Spinal cord (tissue), 10 donors: ENCODE measurements at places on chromosomes 16 and 17. TPM values are rescaled to one million over a fixed set of nuclear protein-coding genes. Genes with fewer than 3 reads are reported as not detected.

The ZNF174 gene
- total RNA-seq = 8.6 TPM

The TNK1 gene
- total RNA-seq = 1.5 TPM

The OR1F1 gene
- total RNA-seq = not detected

The UTS2R gene
- total RNA-seq = 0.11 TPM

GRCh38 chr17:5391678-5392077, 27.8 kb downstream of the NUP88 start:
- no peak overlapping the region for H3K4me3 ChIP-seq
- DNase-seq = no peak
- peaks cover 49% of the 10 kb centered on the region for H3K36me3 ChIP-seq
- no peak overlapping the region for H3K27ac ChIP-seq
- no peaks in the 10 kb centered on the region for H3K4me1 ChIP-seq

- peaks cover 10% of the 10 kb centered on the region for H3K4me1 ChIP-seq
- H3K4me3 ChIP-seq = no peak overlapping the region
- H3K36me3 ChIP-seq = peaks cover 60% of the 10 kb centered on the region
Measured at GRCh38 chr17:76714822-76715495, 4.2 kb upstream of the MXRA7 start.

GRCh38 chr16:11224096-11224893, 31.7 kb downstream of the SOCS1 start:
- H3K36me3 ChIP-seq = no peaks in the 10 kb centered on the region
- no peaks in the 10 kb centered on the region for H3K27me3 ChIP-seq
- no peak overlapping the region for H3K4me3 ChIP-seq
- no peak for DNase-seq

DNA sequence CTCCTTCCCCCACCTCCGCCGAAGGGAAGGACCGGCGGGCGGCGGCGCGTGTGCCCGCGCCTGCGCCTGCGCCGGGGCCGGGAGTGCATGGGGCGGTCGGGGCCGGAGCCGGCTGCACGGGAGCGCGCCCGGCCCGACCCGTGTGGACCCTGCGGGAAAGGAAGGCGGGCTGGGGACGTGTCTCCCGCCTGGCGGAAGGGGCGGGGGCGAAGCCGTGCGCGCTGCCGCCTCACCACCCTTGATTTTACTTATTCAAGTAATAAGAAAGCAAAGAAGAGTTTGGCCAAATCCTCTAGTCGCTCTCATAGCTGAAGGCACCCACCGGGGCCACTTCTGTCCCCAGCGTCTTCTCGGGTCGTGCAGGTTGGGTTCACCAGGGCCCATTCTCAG, 596 bp upstream of the PFN1 start:
- peaks cover 19% of the 10 kb centered on the region for H3K36me3 ChIP-seq
- peak overlapping the region; percentile 92 for H3K4me3 ChIP-seq
- H3K4me1 ChIP-seq = peaks cover 29% of the 10 kb centered on the region

GRCh38 chr17:8776881-8777280, 18.5 kb upstream of the SPDYE4 start:
- H3K27ac ChIP-seq = no peak overlapping the region
- H3K27me3 ChIP-seq = no peaks in the 10 kb centered on the region
- no peaks in the 10 kb centered on the region for H3K36me3 ChIP-seq

DNA sequence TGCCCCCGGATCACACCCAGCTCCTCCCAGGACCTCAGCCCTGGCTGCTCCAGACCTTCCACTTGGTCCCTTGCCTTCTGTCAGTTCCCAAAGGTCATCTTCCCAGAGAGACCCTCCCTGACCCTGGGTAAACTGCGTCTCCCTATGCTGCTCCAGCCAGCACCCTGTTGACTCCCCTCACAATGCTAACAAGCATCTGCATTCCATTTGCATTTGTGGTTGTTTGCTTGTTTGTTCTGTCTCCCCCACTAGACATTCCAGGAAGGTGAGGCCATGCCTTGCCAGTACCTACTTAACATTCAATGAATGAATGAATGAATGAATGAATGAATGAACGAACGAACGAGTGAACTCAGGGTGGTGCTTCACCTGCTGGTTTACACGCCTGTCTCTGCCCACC, 171.2 kb downstream of the WSCD1 start:
- no peak overlapping the region for H3K4me3 ChIP-seq
- H3K36me3 ChIP-seq = no peaks in the 10 kb centered on the region
- no peak overlapping the region for H3K27ac ChIP-seq

DNA sequence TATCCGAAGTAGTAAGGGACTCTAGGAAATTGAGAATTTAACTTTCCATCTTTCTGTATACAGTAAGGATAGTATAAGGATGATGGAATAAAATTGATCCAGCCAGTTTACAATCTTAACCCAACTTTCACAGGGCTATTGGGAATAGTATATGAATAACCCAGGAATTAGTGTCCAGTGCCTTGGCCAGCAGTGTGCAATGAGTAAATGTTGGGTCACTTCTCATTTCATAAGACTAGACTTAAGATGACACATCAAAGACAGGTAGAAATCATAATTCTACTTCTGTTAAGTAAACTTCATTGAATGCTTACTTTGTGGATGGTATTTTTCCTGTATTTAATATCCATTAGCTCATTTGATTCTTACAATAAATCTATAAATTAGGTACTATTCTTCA, 949.6 kb upstream of the GOT2 start:
- no peak overlapping the region for H3K4me3 ChIP-seq
- no peak overlapping the region for H3K27ac ChIP-seq
- no peak for DNase-seq
- H3K4me1 ChIP-seq = no peaks in the 10 kb centered on the region
- no peaks in the 10 kb centered on the region for H3K36me3 ChIP-seq

DNA sequence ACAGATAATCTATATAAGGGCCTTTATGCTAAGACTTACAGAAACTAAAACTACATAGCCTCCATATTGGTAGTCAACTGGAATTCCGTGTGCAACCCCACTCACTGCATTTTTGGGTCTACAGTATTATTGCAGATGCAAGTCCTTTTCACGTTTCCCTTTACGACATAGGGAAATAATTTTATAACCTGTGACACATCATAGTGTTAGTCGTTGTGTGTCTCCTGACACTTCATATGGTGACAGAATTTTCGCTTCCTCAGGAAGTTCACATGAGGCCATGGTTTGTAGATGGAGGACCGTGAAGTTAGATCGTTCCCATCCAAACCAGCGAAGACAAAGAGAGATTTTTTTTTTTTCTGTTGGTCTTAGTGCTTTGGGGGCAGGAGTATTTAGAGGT, 15.7 kb upstream of the MRC2 start:
- no peak overlapping the region for H3K4me3 ChIP-seq
- no peaks in the 10 kb centered on the region for H3K4me1 ChIP-seq
- no peaks in the 10 kb centered on the region for H3K27me3 ChIP-seq
- DNase-seq = no peak
- no peak overlapping the region for H3K27ac ChIP-seq
- H3K36me3 ChIP-seq = peaks cover 25% of the 10 kb centered on the region

GRCh38 chr17:49201481-49201927, 8.9 kb downstream of the GNGT2 start:
- no peaks in the 10 kb centered on the region for H3K36me3 ChIP-seq
- no peak overlapping the region for H3K27ac ChIP-seq
- DNase-seq = no peak
- H3K4me3 ChIP-seq = no peak overlapping the region
- no peaks in the 10 kb centered on the region for H3K4me1 ChIP-seq
- no peaks in the 10 kb centered on the region for H3K27me3 ChIP-seq

DNA sequence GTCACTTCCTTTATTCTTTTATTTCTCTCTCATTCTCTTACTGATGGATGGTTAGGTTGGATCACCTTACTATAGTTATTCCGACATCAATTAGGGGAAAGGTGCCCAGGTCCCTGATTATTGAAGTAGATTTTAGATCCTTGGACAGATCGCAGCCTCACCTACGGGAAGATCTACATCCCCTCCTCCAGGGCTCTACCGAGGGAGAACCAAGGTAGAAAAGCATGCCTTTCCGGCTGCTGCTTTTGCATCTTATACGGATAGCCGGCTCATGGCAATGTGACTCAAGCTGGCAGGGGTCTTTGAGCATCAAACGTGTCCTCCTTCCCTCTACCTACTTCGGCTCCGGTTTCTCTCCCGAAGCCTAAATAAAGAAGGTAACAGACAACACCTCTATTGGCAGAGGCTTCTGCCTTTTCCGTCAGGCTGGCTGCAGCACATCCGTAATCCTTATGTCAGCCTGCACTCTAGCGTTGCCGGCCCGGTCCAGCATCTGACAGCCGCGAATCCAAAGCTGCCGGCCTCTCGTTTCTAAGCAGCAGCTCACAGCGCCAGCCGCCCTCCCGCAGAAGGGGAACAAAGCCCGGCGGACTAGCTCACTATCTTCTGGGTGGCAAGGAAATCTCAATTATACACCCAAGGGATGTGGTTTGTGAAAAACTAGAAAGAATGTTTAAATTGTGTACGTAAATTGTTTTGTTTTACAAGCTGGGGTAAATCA, 46.9 kb downstream of the IRX6 start:
- peaks cover 6% of the 10 kb centered on the region for H3K4me1 ChIP-seq
- no peaks in the 10 kb centered on the region for H3K36me3 ChIP-seq
- DNase-seq = peak; percentile 91
- peaks cover 32% of the 10 kb centered on the region for H3K27me3 ChIP-seq
- H3K4me3 ChIP-seq = no peak overlapping the region
